ENCODE measurements at places on chromosomes 3 and 15. TPM values are rescaled to one million over a fixed set of nuclear protein-coding genes. Genes with fewer than 3 reads are reported as not detected.

The LRRC34 gene
- 1.4 TPM for total RNA-seq

The PLA2G4D gene
- 0.09 TPM for total RNA-seq

The PPM1L gene
- 3.1 TPM for total RNA-seq

The FBXO40 gene
- not detected for total RNA-seq

The LRRC31 gene
- total RNA-seq, result not detected

The SLC26A6 gene
- 34.9 TPM for total RNA-seq

The SEMA4B gene
- total RNA-seq, result 49.1 TPM

The CHDH gene
- total RNA-seq, result 1.1 TPM

The XIRP1 gene
- 0.99 TPM for total RNA-seq

The CASR gene
- 0.82 TPM for total RNA-seq

The ULK4 gene
- 7.7 TPM for total RNA-seq

The LRRC3B gene
- 0.03 TPM for total RNA-seq

The CORO2B gene
- total RNA-seq, result not detected

The NR1I2 gene
- total RNA-seq, result 0.82 TPM

The ATP8B4 gene
- 26.1 TPM for total RNA-seq

The SST gene
- total RNA-seq, result not detected

The TUSC7 gene
- not detected for total RNA-seq

The SLC15A2 gene
- total RNA-seq, result 7.5 TPM

The CKMT1B gene
- not detected for total RNA-seq

The FBXL2 gene
- 0.11 TPM for total RNA-seq

The PARP15 gene
- 17.6 TPM for total RNA-seq

The DNAJA4 gene
- total RNA-seq, result 30.2 TPM

The CCR9 gene
- total RNA-seq, result 0.19 TPM
